ENCODE measurements at places on chromosomes 1 and 21. TPM values are rescaled to one million over a fixed set of nuclear protein-coding genes. Genes with fewer than 3 reads are reported as not detected.

Gene ZNF683
- not detected for total RNA-seq

Gene CXADR
- 102 TPM for total RNA-seq

Gene CADM3
- total RNA-seq: 2.1 TPM

Gene ASPM
- 10.7 TPM for total RNA-seq

Gene FAAH
- 131 TPM for total RNA-seq

Gene E2F2
- total RNA-seq: 16.4 TPM
